ENCODE measurements at places on chromosomes 5 and 9. TPM values are rescaled to one million over a fixed set of nuclear protein-coding genes. Genes with fewer than 3 reads are reported as not detected.

WWC1 gene
- not detected for total RNA-seq

CEP78 gene
- total RNA-seq = 14.7 TPM

PCDHGA5 gene
- 1.5 TPM for total RNA-seq

HK3 gene
- total RNA-seq = under 0.01 TPM

CLIC3 gene
- 0.29 TPM for total RNA-seq

SH3PXD2B gene
- total RNA-seq = 48.3 TPM

ZNF608 gene
- total RNA-seq = 18.2 TPM

ARHGEF28 gene
- total RNA-seq = 154 TPM

ADAMTS19 gene
- total RNA-seq = not detected

ARSI gene
- total RNA-seq = 0.19 TPM

TMEM250 gene
- total RNA-seq = 72.8 TPM

SPINK5 gene
- total RNA-seq = 0.10 TPM

NAIP gene
- 3.4 TPM for total RNA-seq

KDM4C gene
- total RNA-seq = 22.4 TPM

CCL21 gene
- not detected for total RNA-seq

PCDHB2 gene
- total RNA-seq = 1.6 TPM

FGF1 gene
- total RNA-seq = under 0.01 TPM

GPRIN1 gene
- total RNA-seq = 11.4 TPM

Data from vein endothelial cell (primary cell).